ENCODE measurements at places on chromosomes 11 and 22.

GRCh38 chr11:74719011-74719410 lies 12.2 kb downstream of the CHRDL2 start:
- DNase-seq = no peak

DNA sequence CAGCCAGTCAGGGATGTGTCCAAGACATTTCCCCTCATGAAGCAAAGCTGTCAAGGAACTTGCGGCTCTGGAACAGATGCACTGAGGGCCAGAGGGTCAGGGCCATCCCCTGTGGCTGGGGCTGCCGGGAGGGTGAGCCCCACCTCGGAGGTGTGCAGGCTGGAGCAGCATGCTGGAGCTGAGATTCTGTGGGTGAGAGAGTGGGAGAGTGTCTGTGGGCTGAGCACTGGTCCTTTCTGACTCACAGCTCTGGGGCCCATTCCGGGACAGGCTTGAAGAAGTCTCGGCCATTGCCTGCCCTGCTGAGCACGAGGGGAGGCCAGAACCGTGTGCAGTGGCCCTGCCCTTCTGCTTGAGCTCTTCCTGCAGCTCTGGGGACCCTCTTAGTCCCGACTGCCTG lies 2.1 kb downstream of the OMP start:
- no peak for DNase-seq

GRCh38 chr11:36485298-36486002 lies 24.6 kb downstream of the TRAF6 start:
- no peak for DNase-seq

GRCh38 chr22:20132686-20133246 lies 1.2 kb downstream of the ZDHHC8 start:
- no peak for DNase-seq

DNA sequence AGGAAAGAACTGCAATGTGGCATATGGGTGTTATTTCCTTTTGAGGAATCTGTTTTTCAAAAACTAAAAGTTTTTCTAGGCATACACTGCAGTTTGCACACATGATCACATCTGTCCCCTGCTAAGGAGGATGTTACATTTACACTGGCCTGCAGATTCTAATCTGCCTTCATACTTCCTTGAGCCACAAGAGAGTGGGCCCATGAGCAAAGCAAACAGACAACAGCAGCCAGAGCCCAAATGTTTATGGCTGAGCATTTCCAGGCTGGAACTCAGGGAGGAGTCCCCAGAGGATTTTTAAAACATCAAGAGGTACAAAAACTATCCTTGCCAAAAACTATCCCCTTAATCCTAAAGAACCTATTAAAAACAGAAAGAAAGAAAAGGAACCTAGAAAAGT lies 117.2 kb upstream of the MTNR1B start:
- DNase-seq = no peak

DNA sequence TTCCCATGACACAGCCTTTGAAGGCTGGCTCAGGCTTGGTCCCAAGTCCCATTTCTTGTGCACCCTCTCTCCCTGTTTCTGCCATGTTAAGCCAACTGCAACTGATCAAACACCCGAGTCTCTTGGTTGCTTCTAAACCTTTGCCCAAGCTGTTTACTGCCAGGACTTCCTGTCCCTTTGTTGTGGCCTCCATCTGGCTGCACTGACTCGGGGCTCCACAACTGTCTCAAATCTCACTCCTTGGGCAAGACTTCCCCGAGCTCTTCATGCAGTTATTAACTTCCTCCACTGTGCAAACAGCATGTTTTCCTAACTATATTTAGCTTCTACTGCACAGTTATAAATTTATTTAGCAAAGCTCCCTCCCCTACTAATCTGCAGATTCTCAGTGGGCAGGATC lies 4.3 kb downstream of the VPREB1 start:
- peak; percentile 6 for DNase-seq

DNA sequence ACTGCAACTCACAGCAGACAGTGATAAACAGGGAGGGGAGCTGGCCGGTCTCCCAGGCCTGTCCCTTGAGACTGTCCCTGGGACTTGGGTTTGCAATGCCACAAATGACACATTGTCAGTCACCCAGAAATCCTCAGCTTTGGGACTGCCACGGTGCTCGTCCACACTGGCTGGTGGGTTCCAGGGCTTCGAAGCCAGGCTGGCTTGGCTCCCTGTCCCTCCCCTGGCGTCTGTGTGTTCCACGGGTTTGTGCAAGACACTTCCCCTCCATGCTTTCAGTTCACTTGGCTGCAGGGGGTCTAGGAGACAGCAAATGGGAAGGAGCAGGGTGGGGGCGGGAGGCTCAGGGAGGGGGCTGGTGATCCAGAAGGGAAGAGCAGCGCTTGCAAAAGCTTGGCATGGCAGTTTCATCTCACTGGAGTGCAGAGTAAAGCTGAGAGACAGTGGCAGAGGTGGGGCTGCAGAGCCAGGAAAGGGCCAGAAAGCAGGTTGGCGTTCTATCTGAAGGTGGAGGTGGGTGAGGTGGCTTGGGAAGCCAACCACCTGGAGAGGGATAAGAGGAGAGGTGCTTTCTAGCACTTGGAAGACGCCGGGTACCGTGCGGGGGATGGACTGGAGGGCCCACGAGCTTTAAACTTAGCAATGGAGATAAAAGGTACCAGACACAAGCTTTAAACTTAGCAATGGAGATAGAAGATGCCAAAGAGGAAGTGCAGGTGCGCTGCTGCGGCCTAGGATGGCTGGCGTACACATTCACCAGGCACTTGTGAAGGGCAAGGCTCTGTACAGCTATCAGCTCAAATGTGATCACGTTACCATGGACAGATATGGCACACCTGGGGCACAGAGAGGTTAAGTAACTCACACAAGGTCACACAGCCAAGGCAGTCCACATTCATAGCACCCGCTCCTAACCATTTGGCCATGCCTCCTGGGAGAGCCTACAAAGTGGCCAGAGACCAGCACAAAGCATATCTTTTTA lies 86.4 kb upstream of the SHISAL1 start:
- no peak for DNase-seq

DNA sequence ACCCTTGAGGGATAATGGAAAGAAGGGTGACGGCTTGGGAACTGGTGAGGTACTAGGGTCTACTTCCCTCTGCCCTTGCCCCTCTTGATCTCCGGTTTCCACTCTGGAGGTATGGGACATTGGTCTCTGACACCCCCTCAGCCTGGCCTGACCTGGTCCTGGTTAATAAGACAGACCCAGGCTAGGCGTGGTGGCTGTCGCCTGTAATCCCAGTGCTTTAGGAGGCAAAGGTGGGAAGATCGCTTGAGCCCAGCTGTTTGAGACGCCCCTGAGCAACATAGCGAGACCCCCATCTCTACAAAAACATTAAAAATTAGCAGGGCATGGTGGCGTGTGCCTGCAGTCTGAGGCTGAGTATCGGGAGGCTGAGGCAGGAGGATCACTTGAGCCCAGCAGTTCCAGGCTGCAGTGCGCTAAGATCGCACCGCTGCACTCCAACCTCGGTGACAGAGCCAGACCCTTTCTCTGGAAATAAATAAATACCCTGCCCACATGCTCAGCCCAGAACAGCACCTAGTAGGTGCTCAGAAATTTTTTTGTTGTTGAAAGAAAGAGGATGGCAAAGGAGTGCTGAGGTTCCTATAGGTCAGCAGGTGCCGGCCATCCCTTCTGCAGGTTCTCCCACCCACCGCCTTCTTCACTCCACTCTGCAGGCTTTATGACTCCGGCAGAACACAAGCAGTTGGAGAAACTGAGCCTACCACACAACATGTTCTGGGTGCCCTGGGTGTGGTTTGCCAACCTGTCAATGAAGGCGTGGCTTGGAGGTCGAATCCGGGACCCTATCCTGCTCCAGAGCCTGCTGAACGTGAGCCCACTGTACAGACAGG lies 6.3 kb downstream of the BEST1 start:
- DNase-seq = no peak

GRCh38 chr11:102117472-102118113 lies 7.3 kb downstream of the YAP1 start:
- no peak for DNase-seq

DNA sequence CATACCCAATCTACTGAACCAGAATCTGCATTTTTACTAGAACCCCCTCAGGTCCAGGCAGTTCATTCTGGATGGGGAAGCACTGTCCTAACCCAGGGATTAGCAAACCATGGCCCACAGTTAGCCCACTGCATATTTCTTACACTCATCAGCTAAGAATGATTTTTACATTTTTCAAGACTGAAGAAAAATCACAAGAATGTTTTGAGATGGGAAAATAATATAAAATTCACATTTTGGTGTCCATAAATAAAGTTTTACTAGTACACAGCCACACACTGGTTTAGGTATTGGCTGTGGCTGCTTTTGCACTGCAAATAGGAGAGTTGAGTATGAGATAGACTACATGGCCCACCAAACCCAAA lies 59.4 kb downstream of the PPFIBP2 start:
- no peak for DNase-seq
